NCI-H526 treated with DMSO at 0.1 percent for 48 hours (cell line): ENCODE measurements at places on chromosomes 6 and 20.

- peak; percentile 2 for DNase-seq
Measured at GRCh38 chr6:102114402-102114801, 720.9 kb downstream of the GRIK2 start.

DNA sequence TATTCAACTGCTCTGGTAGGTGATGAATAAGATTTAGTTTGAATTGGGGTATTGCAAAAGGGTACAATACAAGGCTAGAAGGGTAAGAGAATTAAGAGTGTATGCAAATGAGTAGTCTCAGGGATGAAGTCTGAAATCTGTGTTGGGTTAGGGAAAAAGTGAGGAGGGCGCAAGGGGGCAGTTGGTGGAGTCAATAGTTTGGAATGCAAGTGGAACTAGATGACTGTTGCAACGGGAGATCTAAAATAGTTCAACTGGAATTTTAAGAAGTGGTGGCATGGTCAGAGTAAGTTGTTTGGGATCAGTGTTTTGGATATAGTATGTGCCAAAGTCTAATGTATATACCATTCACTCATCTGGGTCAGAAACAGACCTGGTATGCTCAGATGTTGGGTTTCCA is 329.6 kb downstream of the GJA1 start:
- no peak for DNase-seq

DNA sequence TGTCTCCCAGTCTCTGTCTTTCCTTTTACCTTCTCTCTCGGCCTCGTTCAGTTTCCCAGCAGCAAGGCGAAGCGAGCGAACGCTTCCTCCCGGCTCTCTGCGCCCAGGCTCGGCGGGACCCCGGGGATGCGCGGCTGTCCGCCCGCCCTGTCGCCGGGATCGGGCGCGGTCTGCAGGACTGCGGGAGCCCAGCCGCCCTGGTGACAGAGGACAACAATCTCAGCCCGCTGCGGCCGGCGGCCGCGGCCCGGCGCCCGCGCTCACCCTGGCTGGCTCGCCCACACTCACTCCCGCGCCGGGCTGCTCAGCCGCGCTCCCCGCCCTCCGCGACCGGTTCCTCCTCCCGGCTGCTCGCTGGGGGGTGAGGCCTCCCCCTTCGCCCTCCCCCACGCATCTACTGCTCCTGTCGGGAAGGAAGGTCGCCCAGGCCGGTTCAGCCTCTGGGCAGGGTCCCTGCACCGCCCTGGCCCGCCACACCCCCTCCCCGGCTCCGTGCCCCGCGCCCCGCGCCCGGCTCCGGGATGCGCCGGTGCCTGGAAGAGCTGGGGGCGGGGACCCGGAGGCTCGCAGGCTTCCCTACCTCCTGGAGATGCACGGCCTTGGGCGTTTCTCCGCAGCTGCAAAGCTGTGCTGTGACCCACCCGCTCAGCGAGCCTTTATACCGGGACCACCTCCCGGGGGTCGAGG is 410 bp downstream of the SYNE1 start:
- no peak for DNase-seq

- no peak for DNase-seq
Measured at GRCh38 chr20:61900011-61900944, 165.4 kb downstream of the TAF4 start.

DNA sequence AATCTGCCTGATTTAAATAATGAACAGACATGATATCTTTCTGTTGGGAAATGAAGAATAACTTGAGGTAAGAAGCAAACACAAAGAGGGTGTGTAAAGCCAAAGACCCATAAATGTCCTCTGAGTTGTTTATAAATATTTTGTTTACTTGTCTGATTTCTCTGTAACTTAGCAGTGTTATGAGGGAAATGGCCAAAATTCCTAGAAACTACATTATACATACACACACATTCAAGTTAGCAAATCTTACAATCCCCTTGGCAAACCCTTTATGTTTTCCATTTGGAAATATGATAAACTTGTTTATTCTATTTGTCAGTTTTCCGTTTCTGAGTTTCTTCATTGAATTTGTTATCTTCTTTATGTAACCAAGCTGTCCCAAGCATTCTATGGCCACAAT is 81.4 kb upstream of the TCF21 start:
- no peak for DNase-seq
